ENCODE measurements at places on chromosomes 1 and 21.

GRCh38 chr1:65056234-65056633 lies 89.9 kb upstream of the JAK1 start:
- no peak for DNase-seq

- no peak for DNase-seq
Observed at GRCh38 chr21:44019568-44019958, 7.5 kb downstream of the TRAPPC10 start.

DNA sequence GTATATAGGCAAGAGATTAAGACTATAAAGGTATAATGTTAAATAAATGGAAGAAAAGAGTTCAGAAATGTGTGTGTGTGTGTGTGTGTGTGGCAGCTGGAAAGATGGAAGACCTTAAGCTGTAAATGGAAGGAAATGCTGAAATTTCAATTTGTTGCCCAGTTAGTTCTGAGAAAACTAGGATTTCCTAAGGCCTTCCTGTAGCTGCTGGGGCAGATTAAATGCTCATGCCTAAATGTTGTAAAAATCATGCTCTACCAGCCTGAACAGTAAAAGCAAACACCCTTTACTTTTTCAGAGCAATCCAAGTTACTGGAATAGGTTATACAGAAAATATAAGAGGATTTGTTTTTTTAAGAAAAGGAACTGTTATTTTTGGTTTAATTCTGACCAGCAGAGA lies 8.3 kb downstream of the ADCY10 start:
- DNase-seq: no peak

DNA sequence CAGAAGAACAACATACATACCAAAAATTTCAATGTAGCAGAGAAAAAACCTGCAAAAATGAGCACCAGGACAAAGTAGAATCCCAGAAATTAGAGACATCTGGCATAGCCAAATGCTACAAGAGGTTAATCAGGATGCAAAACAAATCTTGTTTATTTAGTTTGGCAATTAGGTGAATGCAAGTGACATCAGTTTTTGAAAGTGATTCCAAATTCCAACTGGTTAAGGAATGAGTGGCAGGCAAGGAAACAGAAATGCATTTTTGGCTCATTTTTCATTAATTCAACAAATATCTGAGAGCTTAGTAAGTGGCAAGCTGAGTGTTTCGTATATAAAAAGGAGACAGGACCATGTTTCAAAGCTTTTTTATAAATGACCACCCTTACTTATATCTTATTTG lies 21.3 kb downstream of the SCAF4 start:
- DNase-seq: no peak

DNA sequence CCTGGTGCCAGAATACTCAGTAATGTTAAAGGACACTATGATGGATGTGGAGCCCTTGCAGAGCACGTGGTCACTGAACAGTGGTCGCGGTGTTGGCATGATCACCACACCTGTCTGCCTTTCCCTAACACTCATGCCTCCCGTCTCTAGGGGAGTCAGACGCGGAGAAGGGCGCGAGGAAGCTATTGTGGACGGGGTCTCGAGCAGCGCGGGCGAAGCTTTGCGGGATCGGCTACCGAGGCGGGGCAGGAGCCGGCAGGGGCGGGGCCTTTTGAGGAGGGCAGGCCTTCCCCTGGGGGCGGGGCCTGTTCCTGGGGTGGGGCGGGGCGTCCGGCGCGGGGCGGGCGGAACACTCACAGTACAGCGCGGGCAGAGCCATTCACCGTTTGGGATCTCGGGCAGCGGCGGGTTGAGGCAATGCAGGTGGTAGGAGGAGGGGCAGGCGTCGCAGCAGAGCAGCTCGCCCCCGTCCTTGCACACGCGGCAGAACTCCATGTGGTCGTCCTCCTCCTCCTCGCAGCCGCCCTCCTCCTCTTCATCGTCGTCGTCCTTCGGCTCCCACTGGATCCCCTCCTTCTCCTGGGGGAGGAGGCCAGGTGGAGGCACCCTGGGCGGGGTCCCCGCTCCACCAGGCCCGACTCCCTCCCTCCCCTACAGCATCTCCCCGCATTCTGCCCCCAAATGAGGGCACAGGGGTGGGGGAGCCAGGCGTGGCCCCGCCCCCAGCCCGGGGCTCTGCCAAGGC lies 31.5 kb downstream of the CHD5 start:
- peak; percentile 72 for DNase-seq
